ENCODE measurements at places on chromosomes 16 and 17.

- DNase-seq = no peak
These were observed 345.4 kb downstream of the PMP22 start for GRCh38 chr17:14919631-14920213.

DNA sequence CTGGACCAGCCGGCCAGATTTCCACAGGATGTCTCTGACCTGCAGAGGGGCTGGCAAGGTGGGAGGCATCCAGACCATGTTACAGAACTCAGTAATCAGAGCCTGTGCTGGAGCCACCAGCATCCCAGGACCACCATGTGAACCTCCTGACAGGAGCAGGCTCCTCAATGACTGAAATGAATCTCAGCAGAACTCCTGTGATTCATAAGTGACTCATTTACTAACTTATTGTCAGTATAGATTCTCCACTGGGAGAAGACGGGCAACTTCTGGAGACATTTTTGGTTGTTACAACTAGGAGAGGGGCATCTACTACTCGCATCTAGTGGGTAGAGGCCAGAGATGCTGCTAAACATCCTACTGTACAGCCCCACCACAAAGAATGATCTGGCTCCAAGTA lies 3.1 kb upstream of the WWOX start:
- no peak for DNase-seq

DNA sequence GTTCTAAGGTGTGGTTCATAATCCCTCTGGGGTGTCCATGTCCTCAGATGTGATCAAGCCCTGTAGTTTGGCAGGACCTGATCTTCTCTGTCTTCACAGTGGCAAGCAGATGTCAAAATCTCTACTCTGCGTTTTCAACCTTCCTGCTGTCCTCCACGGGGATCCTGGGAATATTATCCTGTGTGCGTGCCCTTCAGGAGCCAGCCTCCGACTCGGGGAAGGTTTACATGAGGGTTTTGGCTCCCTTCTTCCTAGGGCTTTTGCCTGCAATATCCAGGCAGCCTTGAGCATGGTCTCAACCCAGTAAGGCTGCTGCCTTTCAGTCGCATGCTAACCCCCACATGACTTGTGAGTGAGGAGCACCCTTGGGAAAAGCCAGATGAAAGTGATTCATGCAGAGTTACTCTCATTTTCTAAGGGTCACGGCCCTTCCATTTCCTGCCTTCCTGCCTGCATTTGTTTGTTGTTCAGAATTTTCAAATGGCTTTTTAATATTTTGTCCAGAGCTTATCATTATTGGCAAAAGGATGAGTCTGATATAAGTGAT lies 202.2 kb upstream of the CHMP6 start:
- DNase-seq = no peak

GRCh38 chr17:79735096-79735495 lies 4.4 kb downstream of the ENPP7 start:
- no peak for DNase-seq

- DNase-seq = no peak
These were observed 637 bp upstream of the HDAC5 start for GRCh38 chr17:44124118-44124438.

- no peak for DNase-seq
These were observed 11.0 kb downstream of the FUS start for GRCh38 chr16:31190818-31191444.

Measured in activated CD4-positive, alpha-beta T cell treated with anti-CD3 and anti-CD28 coated beads for 24 hours (primary cell).